Daoy (cell line): ENCODE measurements at places on chromosomes 11 and 22. TPM values are rescaled to one million over a fixed set of nuclear protein-coding genes. Genes with fewer than 3 reads are reported as not detected.

- DNase-seq: no peak
These were observed 341.7 kb upstream of the CADM1 start for GRCh38 chr11:115845872-115846271.

DNA sequence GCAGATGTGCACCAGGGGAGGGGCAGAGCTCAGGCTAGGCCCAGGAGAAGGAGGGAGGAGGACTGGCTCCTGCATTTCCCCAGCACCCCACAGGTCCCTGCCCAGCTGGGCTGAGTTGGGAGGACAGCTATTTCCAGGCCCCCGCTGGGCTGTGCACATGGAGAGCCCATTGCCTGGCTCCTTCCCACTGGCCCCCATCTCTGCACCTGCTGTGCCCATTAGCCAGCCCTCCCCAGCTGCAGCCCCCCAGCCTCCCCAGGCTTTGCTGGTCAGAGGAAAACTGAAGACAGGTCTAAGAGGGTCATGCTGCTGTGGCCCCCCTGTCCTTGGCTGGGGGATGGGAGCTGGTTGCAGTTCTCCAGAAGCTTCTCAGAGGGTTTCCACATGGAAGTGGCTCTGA lies 81.8 kb upstream of the SHANK2 start:
- no peak for DNase-seq

- DNase-seq: peak; percentile 51
These were observed 2.1 kb upstream of the PHLDB1 start for GRCh38 chr11:118605116-118605867.

- no peak for DNase-seq
These were observed 8.3 kb upstream of the RTN4R start for GRCh38 chr22:20276468-20276867.

- no peak for DNase-seq
These were observed 68.9 kb downstream of the ELFN2 start for GRCh38 chr22:37358386-37358785.

DNA sequence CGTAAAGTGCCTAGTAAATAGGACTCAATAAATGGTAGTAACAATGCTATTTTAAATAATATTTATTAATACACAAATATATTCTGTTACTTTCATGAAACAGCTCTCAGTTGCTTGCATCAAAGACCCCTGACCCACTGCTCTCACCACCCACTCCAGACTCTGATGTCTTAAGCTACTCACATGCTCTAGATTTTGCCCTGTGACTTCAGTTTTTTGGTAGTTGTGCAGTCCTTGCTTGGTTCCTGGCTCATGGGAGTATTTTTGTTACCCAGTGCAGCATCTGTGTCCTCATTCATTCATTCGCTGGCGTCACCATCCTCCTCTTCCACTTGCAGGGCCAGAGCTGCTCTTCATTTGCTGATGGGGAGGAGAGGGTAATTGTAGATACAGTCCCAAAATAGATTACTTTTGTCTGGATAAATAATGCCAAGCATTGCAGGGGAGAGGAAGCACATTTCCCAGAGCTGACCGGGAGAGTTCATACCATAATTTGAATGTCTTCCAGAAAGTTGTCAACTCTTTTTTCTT lies 12.7 kb downstream of the MRPL48 start:
- DNase-seq: no peak

DNA sequence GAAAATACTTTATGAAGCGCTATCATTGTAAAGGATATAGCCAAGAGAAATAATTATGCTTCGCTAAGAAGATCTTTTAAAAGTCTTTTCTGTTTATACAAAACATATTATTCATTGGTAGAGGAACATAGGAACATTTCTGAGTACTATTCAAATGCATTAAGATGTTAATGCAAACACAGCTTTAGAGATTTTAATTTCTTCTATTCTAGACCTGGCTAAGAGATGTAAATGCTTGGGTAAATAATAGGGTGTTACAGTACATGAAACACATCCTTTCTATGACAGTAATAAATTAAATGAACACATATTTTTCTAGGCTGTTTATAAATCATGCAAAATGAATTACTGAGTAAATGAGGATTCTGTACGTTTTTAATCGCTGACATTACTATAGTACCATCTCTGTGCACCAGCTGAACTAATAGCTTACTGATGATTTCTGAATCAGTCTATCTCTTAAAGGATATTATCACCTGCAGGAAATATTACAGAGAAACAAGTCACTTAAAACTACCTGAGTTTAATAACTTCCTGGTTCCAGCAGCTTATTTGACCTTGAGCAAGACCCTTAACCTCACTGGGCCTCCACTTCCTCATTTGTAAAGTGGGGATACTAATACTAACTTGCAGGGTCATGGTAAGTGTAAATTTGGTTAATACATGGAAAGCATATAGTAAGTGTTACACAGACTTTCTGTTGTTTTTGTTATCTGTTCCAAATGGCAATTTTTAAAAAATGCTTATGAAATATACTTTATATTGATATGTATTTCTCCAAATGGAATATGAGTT lies 344.9 kb downstream of the DYNC2H1 start:
- DNase-seq: no peak

DNA sequence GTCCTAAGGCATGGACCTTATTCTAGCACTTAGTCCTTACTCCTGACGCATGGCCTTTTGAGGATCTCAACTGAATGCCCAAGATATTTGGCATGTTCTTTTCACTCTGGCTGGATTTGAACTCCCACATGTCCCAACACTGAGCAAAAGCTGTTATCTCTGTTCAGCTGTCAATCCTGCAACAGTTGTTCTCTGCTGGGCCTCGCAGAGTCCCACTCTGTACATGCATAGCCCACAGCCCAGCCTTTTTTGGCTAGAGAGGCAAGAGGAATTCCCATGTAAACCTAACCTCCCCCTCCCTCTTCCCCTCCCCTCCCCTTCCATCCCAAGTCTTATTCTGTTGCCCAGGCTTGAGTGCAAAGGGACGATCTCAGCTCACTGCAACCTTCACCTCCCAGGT lies 21.8 kb upstream of the DRG1 start:
- no peak for DNase-seq

DNA sequence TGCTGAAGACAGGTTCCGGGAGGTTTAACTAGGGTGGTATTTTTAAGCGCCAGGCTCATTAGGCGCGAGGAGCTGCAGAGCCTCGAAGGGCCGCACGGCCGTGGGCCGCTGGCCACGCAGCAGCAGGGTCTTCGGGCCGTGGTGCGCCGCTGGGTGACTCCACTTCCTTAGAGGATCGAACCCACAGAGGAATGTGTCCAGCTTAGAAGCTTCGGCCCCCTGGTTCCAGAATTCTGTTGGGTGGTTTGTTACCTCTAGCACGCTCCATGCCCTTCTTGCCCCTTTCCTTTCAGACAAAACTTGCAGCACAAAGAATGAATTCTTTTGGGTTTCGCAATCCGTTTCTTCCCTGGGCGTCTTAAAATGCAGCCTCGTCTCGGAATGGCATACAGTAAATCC lies 773 bp upstream of the PATL1 start:
- DNase-seq: no peak

DNA sequence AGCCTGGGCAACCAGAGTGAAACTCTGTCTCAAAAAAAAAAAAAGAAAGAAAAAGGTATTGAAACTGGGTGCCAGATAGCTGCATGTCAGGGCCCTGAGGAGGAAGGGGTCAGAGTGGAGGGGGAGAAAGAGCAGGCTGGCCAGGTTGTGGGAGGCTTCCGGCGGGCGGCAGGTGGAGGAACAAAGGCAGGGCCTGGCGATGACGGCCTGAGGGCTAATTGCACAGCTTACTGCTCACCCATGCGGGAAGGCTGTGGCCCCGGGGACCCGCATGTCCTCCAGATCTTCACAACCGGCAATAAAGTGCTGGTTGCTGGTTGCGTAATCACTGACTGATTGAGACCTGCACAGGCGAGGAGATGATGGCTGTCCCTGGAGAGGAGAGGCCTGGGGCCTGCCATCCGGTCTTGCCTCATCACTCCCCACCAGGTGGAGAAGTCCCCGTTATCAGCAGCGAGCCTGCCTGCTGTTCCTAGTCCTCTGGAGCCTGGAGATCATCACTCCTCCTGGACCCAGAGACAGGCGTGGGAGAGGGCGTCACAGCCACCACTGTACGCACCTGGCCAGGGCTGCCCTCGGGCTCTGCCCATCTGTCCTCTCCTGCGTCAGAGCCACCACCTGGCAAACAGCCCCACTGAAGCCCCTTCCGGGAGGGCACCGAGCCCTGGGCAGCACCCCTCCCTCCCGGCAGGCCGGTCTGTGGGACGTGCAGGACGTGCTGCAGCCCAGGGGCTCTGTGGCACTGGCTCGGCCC lies 18.7 kb downstream of the H19 start:
- no peak for DNase-seq

- no peak for DNase-seq
These were observed 1.4 kb downstream of the TMX2 start for GRCh38 chr11:57713835-57714234.

GRCh38 chr22:49867303-49868265 lies 13.9 kb downstream of the ZBED4 start:
- no peak for DNase-seq

- no peak for DNase-seq
These were observed at the start of gene SOX6 for GRCh38 chr11:16356057-16356760. Gene SOX6 (minus strand): TSS chr11:16356546. CDS start chr11:16341248, 15,298 bp downstream.

DNA sequence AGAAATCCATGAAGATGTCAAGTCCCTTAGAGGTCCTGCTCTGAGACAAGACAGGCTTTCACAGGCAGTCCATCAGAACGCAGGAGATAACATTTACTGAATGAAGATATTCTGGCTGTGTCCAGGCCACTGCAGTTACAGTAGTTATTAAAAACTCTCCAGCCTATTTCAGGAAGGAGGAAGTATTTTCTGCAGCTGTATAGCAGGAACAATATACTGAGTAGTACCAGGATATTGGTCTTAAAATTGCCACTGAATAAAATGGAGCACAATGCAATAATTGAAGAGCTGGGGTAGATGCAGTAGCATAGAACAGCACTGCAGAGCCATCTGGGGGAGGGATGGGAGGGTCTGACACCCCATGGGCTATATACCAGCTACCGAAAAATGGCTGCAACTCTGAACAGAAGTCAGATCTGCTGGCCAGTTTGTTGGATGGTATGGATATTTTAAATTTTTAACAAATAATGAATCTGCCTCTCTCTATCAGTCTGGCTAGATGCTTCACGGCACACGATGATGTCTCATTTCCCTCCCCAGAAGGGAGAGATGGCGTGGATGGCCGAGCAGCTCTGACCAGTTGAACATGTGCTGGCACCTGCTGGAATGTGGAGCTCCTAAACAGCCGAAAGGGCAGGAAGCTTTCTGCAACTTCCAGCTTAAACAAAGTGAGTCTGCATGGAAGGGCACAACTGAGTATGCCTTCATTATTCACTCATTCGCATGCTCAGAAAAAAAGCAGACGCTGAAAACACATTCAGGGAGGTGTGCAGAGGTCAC lies 342.1 kb upstream of the SYN3 start:
- no peak for DNase-seq

DNA sequence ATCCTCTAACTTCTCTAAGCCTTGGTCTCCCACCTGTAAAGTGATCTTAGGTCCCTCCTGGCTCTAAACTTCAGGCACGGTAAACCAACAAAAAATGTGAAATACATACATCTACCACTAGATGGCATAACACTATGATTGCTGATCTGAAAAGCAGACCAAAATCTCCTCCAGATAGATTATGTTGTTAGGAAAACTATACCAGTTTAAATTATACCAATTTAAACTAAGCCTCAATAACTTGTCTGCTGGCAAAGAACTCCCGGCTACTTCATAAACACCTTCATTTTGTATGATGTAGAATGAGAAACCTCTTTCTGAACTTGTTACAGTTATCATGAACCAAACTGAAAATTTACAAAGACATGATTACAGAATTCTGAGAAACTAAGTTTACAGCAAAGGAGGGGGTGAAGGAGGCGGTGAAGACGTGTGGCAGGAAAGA lies 85.9 kb downstream of the SBF2 start:
- DNase-seq: peak; percentile 14

The GP1BB gene
- 6.2 and 7.9 TPM in 2 replicates for total RNA-seq

The KDELR3 gene
- 17.5 and 18.5 TPM in 2 replicates for total RNA-seq

The MB gene
- 1.2 and 2.3 TPM in 2 replicates for total RNA-seq

The OR52N4 gene
- total RNA-seq: not detected in 2 replicates

The PKNOX2 gene
- total RNA-seq: 0.54 and 1.4 TPM in 2 replicates

The VSIG10L2 gene
- total RNA-seq: not detected in 2 replicates

The MS4A6E gene
- total RNA-seq: not detected in 2 replicates

The CSNK2A3 gene
- total RNA-seq: 1.3 and 2.4 TPM in 2 replicates

The CEP126 gene
- total RNA-seq: 0.80 and 0.92 TPM in 2 replicates

The C11orf98 gene
- total RNA-seq: 86.3 and 116 TPM in 2 replicates

The FBLN1 gene
- total RNA-seq: 7.2 and 10.0 TPM in 2 replicates

The HBG1 gene
- not detected in 2 replicates for total RNA-seq

The MCAT gene
- total RNA-seq: 20.2 and 30.6 TPM in 2 replicates
